ENCODE measurements at places on chromosomes 5 and 9. TPM values are rescaled to one million over a fixed set of nuclear protein-coding genes. Genes with fewer than 3 reads are reported as not detected.

- DNase-seq: no peak
Measured at GRCh38 chr9:99867536-99867935, 38.9 kb upstream of the STX17 start.

GRCh38 chr5:36177154-36177553, 25.2 kb downstream of the SKP2 start:
- no peak for DNase-seq

GLRA1 gene
- not detected for total RNA-seq

- no peak for DNase-seq
Measured at GRCh38 chr9:101635473-101635872, 40.7 kb upstream of the PPP3R2 start.

DNA sequence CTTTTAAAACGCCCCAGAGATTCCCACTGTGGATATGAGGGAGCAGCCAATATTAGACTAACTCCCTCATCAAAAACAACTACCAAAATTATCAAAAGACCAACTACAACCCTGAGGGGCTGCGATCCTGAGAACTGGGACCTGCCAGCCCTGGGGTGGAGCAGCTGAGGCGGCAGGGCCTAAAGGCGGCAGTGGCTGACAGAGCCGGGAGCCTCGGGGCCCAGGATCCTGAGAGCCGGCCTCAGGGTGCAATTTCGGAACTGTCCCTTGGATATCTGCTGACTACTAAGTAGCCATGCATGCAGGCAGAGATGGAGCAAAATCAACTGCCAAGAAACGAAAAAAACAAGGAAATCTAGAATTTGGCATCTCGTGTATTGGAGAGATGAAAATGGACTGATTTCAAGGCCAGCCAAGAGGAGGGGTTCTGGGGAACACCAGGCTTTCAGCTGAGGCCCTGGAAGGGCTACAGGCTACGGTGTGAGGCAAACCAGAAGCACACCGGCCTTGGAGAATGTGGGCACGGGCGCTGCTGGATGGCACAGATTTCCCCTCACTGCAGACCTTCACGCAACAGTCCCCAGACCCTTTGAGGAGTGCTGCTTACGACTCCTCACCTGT, 63.6 kb upstream of the UBAC1 start:
- no peak for DNase-seq

- DNase-seq: no peak
Measured at GRCh38 chr5:160792281-160792680, 59.7 kb downstream of the ATP10B start.

FBLL1 gene
- not detected for total RNA-seq

DNA sequence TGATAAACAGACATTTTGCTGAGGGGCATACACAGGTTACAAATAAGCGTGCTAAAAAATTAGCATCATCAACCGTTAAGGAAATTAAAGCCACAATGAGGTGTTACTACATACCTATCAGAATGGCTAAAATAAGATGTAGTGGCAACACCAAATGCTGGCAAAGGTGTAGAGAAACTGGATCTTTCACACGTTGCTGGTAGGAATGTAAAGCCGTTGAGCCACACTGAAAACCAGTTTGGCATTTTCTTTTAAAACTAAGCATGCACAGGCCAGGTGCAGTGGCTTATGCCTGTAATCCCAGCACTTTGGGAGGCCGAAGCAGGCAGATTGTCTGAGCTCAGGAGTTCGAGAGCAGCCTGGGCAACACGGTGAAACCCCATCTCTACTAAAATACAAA, 67.0 kb upstream of the SYK start:
- no peak for DNase-seq

- no peak for DNase-seq
Measured at GRCh38 chr5:148781766-148782165, 44.6 kb upstream of the ADRB2 start.
